ENCODE measurements at places on chromosomes 1 and 21.

DNA sequence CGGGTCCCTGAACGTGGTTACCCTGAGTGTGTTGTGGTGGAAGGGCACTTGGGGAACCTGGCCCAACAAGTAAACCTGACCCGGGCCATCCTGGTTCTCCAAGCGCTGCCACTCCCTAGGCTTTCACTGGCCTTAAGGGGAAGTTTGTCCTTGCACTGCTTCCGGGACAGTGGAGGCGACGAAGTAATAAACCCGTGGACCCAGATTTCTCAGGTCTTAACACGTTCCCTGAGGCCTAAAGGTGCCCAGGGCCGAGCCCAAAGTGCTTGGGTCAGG lies 261 bp upstream of the CCDC24 start:
- DNase-seq, result no peak

- DNase-seq, result no peak
These were observed 104.6 kb downstream of the DISP1 start for GRCh38 chr1:222919478-222919865.

DNA sequence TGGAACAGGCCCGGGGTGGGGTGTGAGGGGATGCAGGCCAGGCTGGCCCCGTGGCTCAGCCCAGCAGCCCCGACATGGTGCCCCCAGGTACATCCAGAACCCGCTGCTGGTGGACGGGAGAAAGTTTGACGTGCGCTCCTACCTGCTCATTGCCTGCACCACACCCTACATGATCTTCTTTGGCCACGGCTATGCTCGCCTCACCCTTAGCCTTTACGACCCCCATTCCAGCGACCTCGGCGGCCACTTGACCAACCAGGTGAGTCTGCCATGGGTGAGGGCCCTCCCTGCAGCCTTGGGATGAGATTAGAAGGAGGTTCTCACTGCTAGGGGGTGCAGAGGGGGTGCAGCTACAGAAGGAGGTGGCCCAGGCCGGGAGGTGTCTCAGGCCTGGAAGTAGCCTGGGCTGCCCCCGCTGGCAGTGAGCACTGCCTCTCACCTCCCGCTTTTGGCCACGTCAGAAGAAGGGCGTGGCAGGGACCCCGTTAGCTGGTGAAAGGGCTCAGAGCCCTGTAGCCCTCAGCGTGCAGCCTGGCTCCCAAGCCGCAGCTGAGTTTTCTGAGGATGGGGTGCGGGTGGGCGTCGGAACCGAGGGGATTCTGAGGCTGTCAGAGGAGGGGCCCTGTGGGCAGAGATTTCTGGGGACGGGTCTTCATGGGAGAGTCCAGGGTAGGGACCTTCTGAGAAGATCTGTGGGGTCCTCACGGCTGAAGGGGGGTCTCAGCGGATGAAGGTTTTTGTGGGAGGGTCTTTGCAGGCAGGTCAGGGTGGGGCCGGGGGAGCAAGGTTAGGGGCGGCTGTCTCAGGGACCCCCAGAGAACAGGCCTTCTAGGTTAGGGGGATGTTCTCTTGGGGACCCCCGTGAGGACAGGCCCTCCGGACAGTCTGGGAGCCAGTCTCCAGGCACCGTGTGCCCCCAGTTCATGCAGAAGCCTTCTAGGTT lies 10.4 kb downstream of the TTLL10 start:
- DNase-seq, result no peak

DNA sequence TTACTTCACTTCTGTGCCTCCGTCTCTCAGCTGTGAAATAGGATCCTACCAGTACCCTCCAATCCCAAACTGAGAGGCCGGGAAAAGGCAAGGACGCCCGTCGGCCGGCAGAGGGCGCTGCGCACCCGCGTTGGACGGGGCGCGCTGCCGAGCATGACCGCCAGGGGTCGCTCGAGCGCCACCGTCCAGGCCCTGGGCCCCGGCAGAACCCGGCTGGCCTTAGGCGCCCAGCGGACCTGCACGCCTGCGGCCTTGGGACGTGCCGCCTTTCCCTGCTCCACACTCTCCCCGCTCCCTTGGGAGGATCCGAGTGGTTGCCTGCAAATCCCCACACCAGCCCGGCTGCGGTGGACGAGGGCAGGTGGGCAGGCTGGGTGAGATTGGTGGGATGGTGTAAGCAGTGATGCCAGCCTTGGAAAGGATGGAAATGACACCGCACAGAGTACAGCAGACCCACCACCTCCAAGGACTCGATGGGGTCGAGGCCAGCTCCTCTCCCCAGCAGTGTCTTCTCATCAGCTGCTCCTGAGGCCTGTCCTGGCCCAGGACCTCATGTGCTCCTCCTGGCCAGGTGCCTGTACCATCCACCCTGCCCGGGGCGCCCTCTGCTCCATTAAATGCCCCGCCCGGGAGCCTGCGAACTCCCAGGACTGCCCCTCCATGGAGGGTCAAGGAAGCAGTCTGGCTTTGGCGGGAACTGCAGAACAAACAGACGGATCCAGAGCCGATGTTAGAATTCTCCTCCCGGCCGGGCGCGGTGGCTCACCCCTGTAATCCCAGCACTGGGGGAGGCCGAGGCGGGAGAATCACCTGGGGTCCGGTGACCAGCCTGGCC lies 47.4 kb upstream of the LBR start:
- peak; percentile 94 for DNase-seq

GRCh38 chr1:31753707-31754349 lies 10.3 kb downstream of the ADGRB2 start:
- peak; percentile 53 for DNase-seq

GRCh38 chr1:202105571-202106339 lies 17.0 kb upstream of the GPR37L1 start:
- peak; percentile 49 for DNase-seq

- no peak for DNase-seq
These were observed 352.4 kb downstream of the PTBP2 start for GRCh38 chr1:97073936-97074335.

- no peak for DNase-seq
These were observed 11.1 kb downstream of the PRR9 start for GRCh38 chr1:153228491-153228890.

GRCh38 chr1:112460615-112461014 lies 48.1 kb upstream of the WNT2B start:
- no peak for DNase-seq

- DNase-seq, result no peak
These were observed 1.2 kb upstream of the RNF11 start for GRCh38 chr1:51234721-51235425.

DNA sequence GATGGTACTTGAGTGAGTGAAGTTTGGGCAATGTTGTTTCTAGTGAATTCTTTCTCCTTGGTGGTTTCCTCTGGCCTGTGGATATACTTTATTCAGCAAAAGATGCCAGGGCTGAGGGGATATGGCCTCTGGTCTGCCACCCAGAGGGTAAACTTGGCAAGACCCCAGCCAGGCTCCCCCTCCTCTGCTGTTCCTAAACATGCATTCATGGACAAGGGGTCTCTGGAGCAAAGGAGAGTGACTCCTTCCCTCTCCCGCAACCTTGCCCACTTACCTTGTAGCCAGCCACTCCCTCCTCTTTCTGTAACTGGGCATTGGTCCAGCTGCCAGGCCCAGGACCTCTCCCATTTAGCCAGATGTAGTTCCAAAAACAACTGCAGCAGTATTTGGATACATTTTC lies 43.8 kb downstream of the RUNX3 start:
- DNase-seq, result no peak

GRCh38 chr1:75134647-75135572 lies 722 bp downstream of the LHX8 start:
- peak; percentile 11 for DNase-seq

GRCh38 chr1:12095452-12096263 lies 32.6 kb downstream of the TNFRSF8 start:
- DNase-seq, result peak; percentile 48

GRCh38 chr1:56330391-56331026 lies 248.9 kb downstream of the PLPP3 start:
- DNase-seq, result peak; percentile 37

GRCh38 chr1:9633493-9633892 lies 18.0 kb upstream of the PIK3CD start:
- DNase-seq, result no peak

DNA sequence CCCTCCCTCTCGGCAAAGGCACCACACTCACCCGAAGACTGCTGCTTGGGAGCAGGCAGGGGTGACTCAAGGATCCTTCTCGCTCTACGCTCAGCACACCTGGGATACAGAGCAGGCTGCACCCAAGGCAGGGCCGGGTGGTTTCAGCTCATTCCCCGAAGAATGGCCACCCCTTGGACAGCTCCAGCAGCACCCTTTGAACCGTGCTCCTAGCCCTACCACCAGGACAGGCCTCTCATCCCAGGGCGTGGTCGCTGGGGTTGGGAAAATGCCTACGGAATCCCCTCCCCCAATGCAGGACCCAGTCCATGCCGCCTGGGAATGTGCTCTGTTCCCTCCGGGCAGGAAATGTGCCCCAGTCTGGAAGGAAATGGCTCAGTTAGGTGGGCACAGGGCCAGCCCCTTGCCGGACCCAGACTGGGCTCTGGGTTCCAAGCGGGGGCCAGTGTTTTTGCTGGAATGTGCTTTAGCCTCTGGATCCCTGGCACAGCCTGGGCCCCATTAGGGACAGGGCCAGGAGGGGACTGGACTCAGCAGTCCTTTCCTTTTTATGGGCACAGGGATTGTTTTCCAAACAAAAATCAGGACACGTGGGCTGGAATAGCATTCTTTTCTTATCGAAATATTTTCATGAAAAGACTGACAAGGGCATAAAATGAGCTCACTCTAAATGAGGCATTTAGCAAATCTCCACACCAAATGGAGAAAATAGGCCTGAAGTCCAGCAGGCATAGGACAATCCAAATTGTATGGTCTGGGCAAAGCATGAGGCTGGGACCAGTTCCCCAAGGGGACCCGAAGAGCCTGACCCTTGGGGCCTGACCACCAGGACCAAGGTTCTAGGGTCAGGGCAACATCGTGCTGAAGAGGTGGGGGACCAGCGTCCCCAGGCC lies 7.3 kb downstream of the TMEM82 start:
- peak; percentile 39 for DNase-seq

DNA sequence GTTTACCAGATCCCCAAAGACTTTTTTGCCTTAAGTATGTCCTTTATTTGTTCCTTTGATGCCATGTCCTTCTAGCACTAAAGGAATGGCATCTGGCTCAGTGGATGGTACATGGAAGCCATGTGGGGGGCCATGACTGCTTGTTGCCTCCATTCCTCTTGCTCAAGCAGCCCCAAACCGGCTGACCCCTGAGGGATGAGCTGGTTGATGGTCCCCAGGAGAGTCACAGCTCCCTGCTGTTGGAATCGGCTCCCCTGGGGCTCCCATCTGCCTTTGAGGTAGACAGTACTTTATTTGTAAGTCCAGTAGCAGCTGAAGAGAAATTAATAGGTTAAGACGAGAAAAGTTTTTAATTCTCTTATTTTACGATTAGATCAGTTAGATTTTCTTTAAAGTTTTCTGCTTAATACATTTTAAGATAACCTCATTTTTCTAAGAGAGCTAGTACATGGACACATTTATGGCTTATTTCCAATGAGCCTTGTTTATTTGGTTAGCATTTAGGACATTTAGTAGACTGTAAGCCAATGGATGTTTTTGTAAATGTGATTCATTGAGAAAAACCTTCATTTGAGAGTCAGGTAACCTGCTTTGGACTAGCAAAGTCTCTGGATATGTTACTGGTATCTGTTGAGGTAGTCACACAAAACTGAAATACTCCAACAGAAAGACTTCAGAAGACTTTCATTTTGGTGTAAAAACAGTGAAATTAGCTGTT lies 88.2 kb downstream of the CAMTA1 start:
- no peak for DNase-seq

GRCh38 chr1:94612525-94613204 lies 71.1 kb upstream of the F3 start:
- DNase-seq, result no peak

DNA sequence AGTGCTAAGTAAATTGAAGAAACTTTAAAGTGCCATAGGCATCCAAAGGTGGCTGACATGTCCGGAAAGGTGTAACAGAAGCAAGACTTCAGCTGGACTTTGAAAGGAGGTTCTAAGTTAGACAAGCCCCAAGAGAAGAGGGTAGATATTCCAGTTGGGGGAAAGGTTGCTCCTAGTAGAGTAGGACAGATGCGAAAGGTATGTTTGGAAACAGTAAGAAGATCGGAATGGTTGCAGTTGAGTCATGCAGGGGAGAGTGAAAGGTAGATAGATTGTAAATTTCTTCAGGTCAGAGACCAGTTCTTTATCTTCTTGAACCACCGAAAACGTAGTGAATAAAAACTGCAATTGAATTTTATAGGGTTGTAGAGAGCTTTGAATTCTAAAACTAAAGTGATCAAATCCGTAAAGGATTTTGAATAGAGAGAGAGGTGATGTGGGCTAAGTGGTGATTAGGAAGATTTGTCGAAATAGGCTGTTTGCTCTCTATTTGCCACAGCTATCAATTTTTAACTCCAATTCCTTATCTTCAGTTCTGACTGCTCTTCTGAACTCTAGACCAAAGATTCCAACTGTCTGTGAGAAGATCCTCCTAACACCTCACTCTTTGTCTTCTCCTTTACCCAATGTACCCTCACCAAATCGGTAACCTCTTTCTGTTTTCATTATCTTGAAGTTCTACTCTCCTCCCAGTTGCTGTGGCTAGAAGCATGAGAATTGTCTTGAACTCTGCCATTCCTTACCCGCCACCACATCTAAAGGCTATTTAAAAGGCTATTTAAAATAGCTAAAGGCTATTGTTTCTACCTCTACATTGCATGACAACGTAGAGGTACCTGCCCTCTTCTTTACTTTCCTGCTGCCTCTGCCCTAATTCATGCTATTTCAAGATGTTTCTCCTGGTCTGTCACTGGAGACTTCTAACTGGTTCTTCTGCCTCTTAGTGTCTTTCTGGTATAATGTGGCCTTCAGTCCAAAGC lies 16.7 kb downstream of the MACF1 start:
- DNase-seq, result no peak

- DNase-seq, result peak; percentile 18
These were observed at the start of gene IL12RB2 for GRCh38 chr1:67307251-67308060. IL12RB2 (plus strand) TSS chr1:67307873; CDS start chr1:67320369, 12,496 bp downstream.

DNA sequence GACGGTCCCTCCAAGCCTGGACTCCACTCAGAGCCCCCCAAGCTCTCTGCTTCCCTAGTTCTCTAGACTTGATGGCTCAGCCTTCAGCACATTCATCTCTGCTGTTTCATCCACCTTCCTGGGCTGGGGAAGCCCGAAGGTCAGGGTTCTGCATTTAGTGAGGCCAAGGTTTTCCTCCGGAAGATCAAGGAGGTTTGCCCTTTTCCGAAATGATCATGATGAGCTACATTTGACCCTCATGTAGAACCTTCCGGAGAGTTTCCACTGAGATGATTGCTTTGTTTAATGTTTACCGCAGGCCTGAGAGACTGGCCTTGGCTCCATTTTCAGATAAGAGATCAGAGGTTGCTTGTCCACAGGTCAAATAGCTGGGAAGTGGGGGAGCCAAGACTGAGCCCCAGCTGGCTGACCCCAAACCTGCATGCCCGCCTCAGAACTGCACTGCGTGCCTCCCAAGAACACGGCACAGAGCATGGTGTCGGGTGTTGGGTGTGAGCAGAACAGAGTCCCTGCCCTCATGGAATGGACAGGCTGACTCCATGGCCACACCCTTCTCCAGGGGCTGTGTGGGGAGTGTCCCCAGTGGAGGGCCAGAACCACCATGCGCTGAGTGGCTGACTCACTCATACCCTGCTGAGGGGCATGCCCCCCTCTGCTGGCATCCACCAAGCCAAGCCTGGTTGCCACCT lies 200.8 kb upstream of the TMEM51 start:
- no peak for DNase-seq

GRCh38 chr1:157008502-157008901 lies 37.0 kb downstream of the ARHGEF11 start:
- no peak for DNase-seq

- no peak for DNase-seq
These were observed 27.1 kb upstream of the TGFBR3 start for GRCh38 chr1:91913018-91913417.

Data from GM03348 (cell line).